ENCODE measurements at places on chromosomes 6 and 20. TPM values are rescaled to one million over a fixed set of nuclear protein-coding genes. Genes with fewer than 3 reads are reported as not detected.

DNA sequence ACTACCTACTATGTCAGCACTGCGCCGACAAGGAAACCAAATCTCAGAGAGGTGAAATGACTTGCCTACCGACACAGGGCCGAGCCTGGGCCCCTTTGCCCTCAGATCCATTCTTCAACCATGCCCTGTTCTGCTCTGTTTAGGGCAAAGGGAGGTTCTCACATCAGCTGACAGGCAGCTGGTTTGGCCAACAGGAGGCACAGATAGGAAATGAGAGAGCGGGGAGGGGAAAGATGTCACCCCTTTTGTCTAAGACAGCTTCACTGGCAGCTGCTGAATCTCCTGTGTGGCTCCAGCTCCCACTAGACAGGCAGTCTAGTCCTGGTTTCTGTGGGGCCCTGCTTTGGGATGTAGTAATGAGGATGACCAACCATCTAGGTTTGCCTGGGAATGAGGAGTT is 158.7 kb downstream of the TMEM200A start:
- peaks cover 49% of the 10 kb centered on the region for H3K36me3 ChIP-seq
- H3K27ac ChIP-seq, result peak overlapping the region; percentile 60
- H3K4me1 ChIP-seq, result peaks cover 41% of the 10 kb centered on the region
- no peak for DNase-seq
- H3K4me3 ChIP-seq, result no peak overlapping the region
- no peaks in the 10 kb centered on the region for H3K27me3 ChIP-seq

DNA sequence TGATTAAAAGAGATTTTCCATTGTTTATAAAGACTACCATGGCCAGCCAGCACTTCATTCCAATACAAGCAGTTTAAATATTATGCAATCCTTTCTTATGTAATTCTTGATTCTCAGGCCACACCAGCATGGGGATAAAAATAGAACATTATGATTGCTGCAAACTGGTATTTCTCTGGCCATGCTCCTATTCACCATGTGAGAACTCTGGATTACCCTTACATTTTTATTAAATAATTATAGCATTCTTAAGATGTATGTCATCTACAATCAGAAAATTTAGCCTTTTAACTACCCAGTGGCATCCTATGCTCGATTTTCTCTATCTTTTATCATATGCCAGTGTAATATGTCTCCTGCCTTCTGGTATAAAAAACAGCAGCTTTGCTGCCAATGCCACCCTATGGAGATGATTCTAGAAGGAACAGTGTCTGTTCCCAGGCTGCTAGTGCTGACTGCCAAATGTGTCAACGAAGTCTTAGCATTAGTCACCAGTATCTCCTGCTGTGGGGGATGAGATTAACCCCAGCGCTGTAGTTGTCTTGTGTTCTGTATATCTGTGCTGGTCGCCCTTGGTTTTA is 501.4 kb downstream of the BCKDHB start:
- peaks cover 2% of the 10 kb centered on the region for H3K27me3 ChIP-seq
- H3K27ac ChIP-seq, result no peak overlapping the region
- no peak overlapping the region for H3K4me3 ChIP-seq
- no peaks in the 10 kb centered on the region for H3K36me3 ChIP-seq
- no peaks in the 10 kb centered on the region for H3K4me1 ChIP-seq
- no peak for DNase-seq

The WFDC10B gene
- not detected for total RNA-seq

GRCh38 chr6:128403618-128404444 is 116.6 kb downstream of the PTPRK start:
- H3K4me1 ChIP-seq, result no peaks in the 10 kb centered on the region
- no peak overlapping the region for H3K4me3 ChIP-seq
- DNase-seq, result no peak
- no peaks in the 10 kb centered on the region for H3K27me3 ChIP-seq

The MCUR1 gene
- 32.7 TPM for total RNA-seq

DNA sequence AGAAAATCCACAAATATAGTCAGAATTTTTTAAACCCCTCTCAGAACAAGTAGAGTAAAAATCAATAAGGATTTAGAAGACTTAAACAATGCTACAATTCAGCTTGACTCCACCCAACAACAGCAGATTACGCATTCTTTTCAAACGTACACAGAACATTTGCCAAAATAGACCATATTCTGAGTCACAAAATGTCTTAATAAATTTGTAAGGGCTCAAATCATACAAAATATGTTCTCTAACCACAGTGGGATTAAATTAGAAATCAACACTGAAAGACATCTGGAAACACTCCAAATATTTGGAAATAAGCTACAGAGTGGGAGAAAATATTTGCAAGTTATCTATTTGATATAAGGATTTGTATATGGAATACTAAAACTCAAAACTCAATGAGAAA is 164.2 kb upstream of the AKAP12 start:
- no peak for DNase-seq
- no peak overlapping the region for H3K27ac ChIP-seq
- no peak overlapping the region for H3K4me3 ChIP-seq
- H3K4me1 ChIP-seq, result no peaks in the 10 kb centered on the region

The SSTR4 gene
- total RNA-seq, result not detected

GRCh38 chr20:54650052-54650719 is 174.8 kb downstream of the DOK5 start:
- DNase-seq, result no peak
- no peak overlapping the region for H3K4me3 ChIP-seq
- no peaks in the 10 kb centered on the region for H3K4me1 ChIP-seq
- H3K36me3 ChIP-seq, result no peaks in the 10 kb centered on the region
